Activated CD4-positive, alpha-beta memory T cell treated with anti-CD3 and anti-CD28 coated beads for 36 hours (primary cell): ENCODE measurements at places on chromosomes 12 and 14. TPM values are rescaled to one million over a fixed set of nuclear protein-coding genes. Genes with fewer than 3 reads are reported as not detected.

Gene B3GNT4
- total RNA-seq, result 2.3 TPM

Gene PRR4
- not detected for total RNA-seq

Gene CCDC177
- total RNA-seq, result not detected

Gene NYNRIN
- total RNA-seq, result 0.02 TPM

Gene RNU4-1
- 1,201 TPM for total RNA-seq

GRCh38 chr12:117105902-117106301 lies 6.7 kb upstream of the TESC start:
- peak; percentile 79 for DNase-seq

- DNase-seq, result no peak
Measured at GRCh38 chr12:47097276-47097896, 17.6 kb upstream of the AMIGO2 start.

DNA sequence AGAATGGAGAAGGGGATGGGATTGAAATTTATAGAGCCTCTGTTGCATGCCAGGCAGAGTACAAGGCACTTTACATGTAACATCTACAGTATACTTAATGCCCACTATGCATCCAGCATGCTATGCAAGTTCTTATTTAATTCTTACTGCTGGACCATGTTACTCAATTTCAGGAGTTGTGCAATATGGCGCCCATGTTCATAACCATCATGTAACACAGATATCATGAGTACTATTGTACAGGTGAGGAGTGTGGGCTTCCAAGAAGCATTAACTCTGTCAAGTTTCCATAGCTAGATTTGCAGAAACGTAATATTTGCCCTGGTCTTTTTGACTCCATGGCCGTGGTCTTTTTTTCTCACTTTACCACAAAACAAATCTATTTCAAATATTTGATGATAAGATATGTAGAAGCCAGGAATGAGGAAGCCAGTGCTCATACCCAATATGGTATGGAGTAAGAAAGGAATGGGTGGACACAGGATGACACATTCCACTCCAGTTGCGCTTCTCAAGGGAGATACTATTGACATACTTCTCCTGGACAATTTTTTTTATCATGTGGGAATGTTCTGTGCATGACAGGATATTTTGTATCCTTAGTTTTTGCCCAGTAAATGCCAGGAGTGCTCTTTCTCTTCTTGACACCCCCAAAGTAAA lies 191.8 kb downstream of the C12orf75 start:
- no peak for DNase-seq

DNA sequence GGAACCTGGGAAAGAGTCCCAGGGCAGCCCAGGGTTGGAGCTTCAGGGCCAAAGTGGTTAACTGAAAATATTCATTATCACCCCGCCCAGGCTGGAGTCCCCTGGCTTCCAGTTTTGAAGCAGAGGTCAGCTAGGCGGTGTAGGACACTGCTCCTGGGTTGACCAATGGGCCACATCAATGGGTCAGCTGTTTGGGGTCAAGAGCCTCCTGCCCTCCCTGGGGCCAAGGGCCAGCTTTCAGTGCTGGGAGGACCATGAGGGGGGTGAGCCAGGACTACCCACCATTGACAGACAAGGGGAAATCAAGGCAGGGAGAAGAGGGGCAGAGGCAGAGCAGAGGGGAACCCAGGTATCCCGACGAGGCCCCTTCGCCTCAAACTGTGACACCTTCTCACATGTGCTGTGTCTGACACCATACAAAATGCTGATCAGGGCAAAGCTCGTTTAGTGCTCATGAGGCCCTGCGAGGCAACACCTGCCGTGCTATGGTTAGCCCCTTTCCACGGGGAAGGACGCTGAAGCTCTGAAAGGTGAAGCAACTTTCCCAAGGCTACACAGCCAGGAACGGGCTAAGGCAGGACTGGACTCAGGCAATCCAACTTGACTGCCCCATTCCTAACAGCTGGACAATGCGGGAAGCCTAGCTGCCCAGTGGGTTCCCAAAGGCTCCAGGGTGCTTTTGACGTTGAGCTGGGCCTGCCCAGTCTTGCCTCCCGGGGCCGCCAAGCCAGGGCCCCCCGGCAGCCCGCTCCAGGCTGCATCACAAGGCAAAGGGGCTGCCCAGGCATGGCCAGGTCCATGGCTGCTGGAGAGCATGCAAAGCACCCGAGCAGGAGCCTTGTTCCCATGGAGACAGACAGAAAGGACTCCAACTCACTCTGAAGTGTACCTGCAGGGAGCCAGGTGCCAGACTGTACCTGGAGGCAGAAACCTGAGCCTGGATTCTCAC lies 2.0 kb downstream of the SYNE3 start:
- peak; percentile 8 for DNase-seq

DNA sequence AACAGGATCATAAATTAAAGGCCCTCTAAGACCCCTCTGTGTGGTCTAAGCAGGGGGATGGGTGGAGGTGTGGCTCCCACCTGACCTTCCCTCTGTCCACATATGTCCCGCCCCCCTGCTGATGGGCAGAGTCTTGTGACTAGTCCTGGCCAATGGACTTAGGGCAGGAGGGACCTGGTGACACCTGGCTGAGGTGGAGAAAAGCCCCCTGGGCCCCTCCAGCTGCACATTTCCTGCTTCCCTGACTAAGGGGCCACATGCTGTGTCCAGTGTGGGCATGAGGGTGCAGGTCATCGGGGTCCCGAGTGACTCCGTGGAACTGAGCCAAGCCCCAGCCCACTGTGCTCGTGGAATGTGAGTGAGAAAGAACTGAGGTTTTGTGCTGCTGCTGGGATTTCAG lies 254.7 kb downstream of the ADGRD1 start:
- DNase-seq, result no peak

DNA sequence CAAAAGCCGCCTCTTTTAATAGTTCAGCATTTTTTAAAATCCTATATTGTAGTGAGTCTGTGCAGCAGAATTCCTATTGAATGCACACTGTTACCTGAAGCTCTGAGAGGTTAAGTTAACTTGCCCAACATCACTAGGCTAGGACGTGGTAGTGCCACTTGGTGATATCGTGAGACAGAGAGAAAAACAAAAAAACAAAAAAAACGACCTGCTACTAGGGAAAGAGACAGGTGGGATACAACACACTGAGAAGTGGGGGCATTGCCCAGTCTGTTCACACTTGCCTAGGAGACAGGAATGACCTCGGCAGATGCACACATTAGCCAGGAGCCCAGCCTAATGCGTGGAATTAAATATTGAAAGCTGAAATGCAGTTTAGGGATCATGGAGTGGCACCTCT lies 129.7 kb upstream of the CCND2 start:
- DNase-seq, result peak; percentile 45

DNA sequence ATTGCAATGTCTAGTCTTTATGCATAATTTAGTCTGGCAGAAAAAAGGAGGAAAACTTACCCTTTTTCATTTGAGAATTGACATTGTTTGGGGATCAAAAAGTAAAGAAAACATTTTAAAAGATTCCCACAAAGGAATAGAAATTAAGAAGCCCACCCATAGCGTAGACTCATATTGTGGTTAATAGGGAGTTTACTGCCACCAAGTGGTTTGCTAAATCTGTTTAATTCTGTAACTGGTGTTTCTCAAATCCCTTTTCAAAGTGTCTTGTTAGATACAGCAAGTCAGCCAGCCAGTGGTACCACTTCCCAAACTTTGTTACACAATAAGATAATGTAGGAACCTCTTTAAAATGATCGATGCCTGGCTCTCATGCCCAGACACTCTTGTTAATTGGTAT lies 180.3 kb downstream of the IPO8 start:
- no peak for DNase-seq
